Left cardiac atrium (tissue), 4 donors: ENCODE measurements at places on chromosomes 11 and 22. TPM values are rescaled to one million over a fixed set of nuclear protein-coding genes. Genes with fewer than 3 reads are reported as not detected.

Gene CALCB
- not detected for total RNA-seq

Gene IGF2
- total RNA-seq = 114 TPM

Gene BRSK2
- 1.6 TPM for total RNA-seq

Gene LSP1
- total RNA-seq = 31.2 TPM

Gene PANX2
- 1.1 TPM for total RNA-seq

Gene TEX12
- not detected for total RNA-seq

Gene YIF1A
- 53.2 TPM for total RNA-seq

Gene DSCAML1
- 0.88 TPM for total RNA-seq

Gene VWA5A
- total RNA-seq = 7.6 TPM

Gene KRTAP5-11
- total RNA-seq = not detected

Gene UPB1
- total RNA-seq = 2.3 TPM

Gene CRYBB2
- total RNA-seq = not detected

Gene TBX10
- not detected for total RNA-seq

Gene MAJIN
- not detected for total RNA-seq

Gene BCR
- total RNA-seq = 28.0 TPM

Gene PPM1F
- total RNA-seq = 33.1 TPM

Gene CD3G
- 1.4 TPM for total RNA-seq

Gene KDM2A
- total RNA-seq = 38.2 TPM

Gene MMP12
- total RNA-seq = not detected

Gene CEND1
- 0.58 TPM for total RNA-seq

Gene DYNC2H1
- 7.2 TPM for total RNA-seq

Gene TMEM123
- 80.5 TPM for total RNA-seq

Gene SLC22A6
- total RNA-seq = not detected

Gene KDELR3
- 10.1 TPM for total RNA-seq

Gene MRGPRE
- total RNA-seq = not detected

Gene JHY
- total RNA-seq = 3.2 TPM
